ENCODE measurements at places on chromosomes 3 and 15. TPM values are rescaled to one million over a fixed set of nuclear protein-coding genes. Genes with fewer than 3 reads are reported as not detected.

DNA sequence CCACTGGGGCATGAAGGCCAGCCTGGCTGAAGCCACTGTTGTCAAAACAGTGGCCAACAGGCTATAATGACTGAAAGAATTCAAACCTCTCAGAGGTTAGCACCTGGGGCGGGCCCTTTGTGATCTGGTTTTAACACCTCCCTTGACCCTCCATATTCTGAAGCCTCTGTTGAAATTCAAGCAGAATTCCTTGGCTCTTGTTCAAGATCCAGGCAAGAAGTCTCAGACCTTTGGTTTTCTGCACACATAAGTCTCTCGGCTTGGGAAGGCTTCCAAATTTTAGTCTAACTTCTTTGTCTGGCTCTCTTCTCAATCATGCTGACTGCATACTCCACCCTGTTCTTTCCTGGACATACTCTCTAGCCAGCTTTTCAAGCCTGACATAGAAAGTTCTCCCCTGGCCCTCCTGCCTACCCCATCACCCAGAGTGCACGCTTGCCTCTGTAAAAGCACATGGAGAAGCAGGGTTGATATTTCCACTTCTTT is 144.5 kb downstream of the PDZRN3 start:
- DNase-seq, result no peak

DNA sequence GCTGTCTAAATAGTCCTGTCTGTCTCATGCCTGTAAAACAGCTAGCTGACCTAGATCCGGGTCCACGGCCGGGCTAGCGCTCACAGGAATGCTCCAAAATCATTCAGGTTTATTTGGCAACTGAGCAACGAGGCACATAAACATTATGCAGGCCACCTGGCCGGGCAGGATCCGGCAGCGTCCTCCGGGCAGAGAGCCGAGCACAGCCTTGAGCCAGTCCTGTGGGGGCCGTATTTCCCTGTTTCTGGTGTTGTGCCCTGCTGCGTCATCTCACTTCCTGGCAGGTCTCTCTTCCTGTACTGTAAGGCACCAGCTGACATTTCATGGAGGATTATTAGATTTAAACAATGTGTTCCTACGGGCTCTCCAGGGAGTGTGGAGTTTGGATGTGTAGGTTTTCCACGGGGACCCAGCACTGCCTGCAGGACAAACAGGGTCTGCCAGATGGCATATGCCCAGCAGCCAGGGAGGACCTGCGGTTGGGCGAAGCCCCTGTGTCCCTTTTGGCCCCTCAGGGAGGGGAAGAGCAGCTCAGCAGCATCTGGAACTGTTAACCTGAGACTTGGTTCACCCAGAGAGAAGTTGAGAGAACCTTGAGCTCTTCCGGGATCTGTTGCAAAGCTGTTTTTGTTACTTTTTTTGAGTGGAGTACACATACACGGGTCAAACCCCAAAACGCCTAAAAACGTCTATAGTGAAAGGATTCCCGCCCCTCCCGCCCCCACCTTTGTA is 16.6 kb upstream of the LRRK1 start:
- peak; percentile 60 for DNase-seq

Gene ECE2
- not detected for total RNA-seq

DNA sequence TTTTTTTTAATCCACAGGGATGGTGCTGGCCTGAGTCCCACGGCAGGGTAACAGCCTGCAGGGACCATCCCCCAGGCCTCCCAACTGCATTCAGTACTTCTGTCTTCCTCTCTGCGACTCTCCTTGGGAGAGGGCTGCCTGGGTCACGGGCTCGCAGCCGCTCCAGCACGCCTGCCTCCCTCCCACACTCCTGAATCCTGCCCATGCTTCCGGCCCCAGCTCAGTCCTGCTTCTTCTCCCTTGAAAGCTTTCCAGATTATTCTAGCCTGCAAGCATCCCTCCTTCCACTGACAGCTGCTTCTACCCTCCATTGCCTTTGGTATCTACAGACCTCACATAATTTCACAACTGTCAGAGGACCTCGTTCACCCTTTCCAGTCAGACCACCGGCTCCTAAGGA is 32.4 kb downstream of the MEGF11 start:
- no peak for DNase-seq

GRCh38 chr3:25080461-25080860 is 347.6 kb upstream of the RARB start:
- DNase-seq, result no peak

DNA sequence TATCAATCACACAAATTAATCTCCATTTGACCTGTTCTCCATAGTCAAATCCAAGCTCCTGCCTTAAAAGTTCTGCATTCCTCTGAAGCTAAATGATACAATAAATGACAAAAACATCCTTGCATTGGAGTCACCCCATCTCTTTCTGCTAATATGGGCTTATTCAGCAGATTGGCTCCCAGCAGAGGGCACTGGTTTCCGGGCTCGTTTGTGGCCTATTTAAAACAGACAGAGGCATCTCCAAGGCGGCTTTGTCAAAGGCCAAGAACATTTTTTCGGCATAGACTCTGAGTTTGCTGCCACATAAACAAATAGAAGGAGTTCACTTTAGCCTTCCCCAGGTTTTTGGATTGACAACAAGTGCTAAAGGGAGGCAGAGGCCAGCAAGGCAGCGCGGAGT is 204.4 kb upstream of the RASGRP1 start:
- no peak for DNase-seq

GRCh38 chr3:151479452-151479851 is 18.6 kb upstream of the IGSF10 start:
- DNase-seq, result no peak

Gene LMLN
- 2.7 TPM for total RNA-seq

DNA sequence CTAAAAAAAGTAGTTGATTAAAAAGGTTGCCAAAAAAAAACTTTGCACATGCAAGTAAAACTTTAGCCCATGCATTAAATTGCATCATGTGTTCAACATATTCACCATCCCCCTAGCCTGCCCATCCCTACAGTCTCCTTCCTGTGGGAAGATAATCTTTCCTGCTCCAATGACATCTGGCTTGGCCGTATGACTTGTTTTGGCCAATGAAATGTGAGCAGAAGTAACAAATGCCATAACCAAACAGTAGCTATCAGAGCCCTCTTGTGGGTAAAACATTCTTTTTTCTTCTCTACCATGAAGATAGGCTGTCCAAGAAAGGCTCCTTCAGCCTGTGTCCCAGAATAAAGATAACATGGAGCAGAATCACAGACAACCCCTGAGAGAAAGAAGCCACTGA is 15.3 kb downstream of the ERC2 start:
- DNase-seq, result no peak

GRCh38 chr3:101722394-101723173 is 1.8 kb upstream of the CEP97 start:
- no peak for DNase-seq

GRCh38 chr15:27271258-27271657 is 300.3 kb downstream of the GABRG3 start:
- no peak for DNase-seq

DNA sequence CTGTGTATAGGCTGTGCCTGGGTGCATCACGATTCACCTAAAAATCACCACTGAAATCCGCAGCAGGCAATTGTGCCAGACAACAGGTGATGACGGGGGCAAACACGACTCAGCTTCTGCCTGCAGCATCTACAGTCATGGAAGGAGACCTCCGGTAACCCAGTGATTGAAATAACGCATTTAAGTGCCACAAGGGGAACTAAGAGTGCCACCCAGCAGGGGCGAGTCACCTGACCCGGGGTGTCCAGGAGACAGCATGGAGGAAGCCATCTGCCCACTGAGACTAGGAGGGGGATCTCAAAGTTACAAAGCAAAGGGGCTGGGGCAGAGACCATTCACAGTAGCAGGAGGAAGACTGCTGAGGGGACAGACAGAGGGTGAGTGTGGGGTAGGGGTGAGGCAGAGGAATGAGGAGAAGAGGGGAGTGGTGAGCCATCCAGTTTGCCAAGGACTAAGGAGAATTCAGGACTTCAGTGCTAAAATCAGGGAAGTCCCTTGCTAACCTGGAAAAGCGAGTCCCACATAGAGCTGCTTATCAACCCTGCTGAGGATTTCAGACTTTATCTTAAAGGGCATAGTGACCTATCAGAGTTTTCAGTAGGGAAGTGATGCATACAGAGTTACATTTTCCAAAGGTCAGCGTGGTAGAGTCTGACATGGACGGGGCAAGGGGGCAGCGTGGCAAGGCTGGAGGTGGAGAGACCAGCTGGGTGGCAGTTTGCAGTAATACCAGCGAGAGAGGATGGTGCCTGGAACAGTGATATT is 256.7 kb upstream of the HES1 start:
- DNase-seq, result no peak

DNA sequence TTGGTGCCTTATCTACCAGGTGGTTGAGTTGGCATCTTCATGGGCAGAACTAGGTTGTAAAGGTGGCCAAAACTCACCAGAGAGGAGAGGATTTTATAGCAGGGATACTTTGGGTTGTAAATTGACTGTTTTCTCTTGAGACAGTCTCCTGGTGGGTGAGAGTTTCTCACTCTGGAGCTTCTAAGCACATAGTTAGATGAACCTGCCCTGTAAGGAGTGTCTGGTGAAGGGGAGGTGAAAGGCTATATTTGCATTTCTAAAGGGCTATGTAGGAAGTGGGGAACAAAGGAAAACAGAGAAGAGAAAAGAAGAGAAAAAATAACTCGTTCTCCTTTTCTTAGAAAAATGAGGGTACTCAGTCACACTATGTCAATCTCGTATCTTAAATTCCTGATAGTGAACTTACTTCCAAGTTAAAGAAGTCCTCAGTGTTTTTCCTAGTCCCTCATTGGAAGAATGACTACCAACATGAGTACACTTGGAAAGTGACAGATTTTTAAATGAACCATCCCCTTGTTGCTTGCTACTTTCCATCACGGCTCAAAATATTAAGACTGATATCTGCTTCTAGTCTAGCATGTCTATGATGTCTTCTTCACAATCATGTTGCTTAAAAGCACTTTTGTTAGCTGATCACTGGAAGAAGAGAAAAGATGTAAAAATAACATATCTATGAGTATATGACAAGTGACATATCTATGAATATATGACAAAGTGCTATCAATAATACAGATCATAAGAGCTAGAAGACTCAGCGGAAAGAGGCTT is 113.8 kb upstream of the P2RY1 start:
- no peak for DNase-seq

Gene CBLB
- 9.5 TPM for total RNA-seq

- DNase-seq, result no peak
These were observed 32.7 kb upstream of the CD96 start for GRCh38 chr3:111509308-111509707.

Gene SATB1
- total RNA-seq, result 12.0 TPM

DNA sequence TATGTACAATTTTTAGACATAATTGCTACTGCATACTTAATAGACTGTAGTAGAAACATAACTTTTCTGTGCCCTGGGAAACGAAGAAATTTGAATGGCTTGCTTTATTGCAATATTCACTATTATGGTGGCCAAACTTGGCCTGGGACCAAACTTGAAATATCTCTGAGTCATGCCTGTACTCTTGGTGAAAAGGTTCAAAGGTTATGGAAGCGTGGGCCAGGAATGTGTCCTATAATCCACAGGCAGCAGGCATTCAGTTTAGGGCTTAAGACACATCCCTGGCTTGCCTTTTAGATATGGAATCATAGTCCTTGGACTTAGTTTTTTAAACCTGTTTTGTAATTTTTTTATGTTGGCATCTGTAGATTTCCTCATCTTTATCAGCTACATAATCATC is 124.3 kb downstream of the LRIG1 start:
- DNase-seq, result peak; percentile 77

Gene ANKRD34C
- not detected for total RNA-seq

DNA sequence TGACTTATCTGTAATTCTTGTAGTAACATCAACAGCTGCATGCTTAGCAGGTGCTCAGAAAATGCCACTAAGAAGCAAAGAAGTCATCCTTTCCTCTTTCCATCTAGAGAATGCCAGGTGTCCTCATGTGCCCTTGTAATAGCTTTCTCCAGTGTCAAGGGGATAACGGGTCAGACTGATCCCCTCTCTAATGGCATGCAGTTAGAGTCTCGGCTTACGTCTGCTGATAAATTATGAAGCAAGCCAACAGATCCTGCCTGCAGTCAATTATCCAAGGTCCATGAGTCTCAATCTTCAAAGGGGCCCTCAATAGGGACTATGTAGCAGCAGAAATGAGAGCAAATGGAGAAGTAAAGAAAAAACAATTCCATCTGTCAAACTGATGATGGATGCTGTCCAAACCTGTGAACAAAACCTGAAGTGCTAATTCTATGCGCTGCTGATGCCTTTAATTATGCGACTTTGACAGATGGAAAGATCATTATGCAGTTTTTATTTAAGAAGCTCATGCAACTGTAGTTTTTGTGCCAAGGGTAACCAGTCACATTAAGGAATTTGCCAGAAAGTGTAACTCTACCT is 162.8 kb upstream of the PEX5L start:
- DNase-seq, result no peak

DNA sequence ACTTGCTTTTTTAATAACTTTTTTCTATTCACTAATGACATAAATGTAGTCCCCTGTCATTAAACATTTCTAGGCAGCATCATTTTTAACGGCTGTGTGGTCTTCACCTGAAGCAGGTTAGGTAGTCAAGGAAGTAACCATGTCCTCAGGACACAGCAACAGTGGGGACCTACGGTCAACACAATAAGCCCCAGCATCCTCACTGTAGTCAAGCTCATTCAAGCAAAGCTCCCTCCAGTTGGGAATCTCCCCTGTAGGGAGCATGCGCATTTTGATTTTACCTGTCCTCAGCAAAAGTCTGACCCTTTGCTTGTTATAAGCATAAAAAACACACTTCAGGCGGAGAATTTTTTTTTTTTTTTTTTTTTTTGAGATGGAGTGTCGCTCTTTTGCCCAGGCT is 151.4 kb downstream of the SHQ1 start:
- DNase-seq, result no peak

Gene ATP13A4
- total RNA-seq, result 1.2 TPM

Gene CPNE9
- not detected for total RNA-seq

DNA sequence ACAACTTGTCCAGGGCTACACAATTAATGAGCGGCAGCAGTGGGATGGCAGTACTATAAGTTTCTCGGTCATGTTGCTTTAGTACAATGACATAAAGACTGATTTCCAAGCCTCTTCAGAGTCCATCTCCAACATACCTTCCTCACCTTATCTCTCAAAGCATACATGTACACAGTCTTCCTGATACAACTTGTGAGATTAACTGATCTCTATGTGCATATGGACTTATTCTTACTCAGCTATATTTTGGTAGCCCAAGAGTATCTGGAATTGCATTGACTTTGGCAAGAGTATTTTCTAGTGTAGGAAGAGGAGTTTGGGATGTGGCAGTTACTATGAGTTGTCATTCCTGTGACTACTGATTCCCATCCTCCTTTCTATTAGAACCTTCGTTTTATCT is 575.0 kb downstream of the EDEM1 start:
- DNase-seq, result no peak

- no peak for DNase-seq
These were observed 156.7 kb upstream of the MEF2A start for GRCh38 chr15:99409097-99409473.

Gene PTX3
- 0.23 TPM for total RNA-seq

GRCh38 chr15:93932164-93932776 is 299.1 kb upstream of the MCTP2 start:
- no peak for DNase-seq

Gene CHRNA5
- 0.35 TPM for total RNA-seq

GRCh38 chr3:123444744-123445143 is 4.1 kb downstream of the ADCY5 start:
- DNase-seq, result no peak

Gene IL16
- total RNA-seq, result 2.1 TPM

Gene KCNH8
- not detected for total RNA-seq
